ENCODE measurements at places on chromosomes 5 and 9.

DNA sequence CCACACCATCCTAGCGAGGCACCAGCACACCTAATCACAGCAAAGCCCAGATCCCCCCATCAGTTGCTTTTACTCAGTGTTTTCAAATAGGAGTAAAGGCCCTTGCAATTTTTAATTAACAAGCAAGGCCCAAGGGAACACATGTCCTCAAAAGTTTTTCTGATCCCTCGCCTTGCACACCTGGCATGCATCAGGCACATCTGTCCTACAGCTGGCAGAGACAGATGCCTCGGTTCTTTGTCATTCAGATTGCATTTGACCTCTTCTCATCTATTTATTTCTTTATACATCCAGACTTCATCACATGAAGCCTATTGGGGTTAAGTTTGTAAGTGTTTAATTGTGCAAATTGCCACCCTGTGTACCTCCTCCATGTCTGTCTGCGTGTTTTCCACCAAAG lies 241.4 kb downstream of the MARCHF11 start:
- no peak for DNase-seq

GRCh38 chr9:133917375-133917774 lies 74.7 kb downstream of the VAV2 start:
- DNase-seq: no peak

DNA sequence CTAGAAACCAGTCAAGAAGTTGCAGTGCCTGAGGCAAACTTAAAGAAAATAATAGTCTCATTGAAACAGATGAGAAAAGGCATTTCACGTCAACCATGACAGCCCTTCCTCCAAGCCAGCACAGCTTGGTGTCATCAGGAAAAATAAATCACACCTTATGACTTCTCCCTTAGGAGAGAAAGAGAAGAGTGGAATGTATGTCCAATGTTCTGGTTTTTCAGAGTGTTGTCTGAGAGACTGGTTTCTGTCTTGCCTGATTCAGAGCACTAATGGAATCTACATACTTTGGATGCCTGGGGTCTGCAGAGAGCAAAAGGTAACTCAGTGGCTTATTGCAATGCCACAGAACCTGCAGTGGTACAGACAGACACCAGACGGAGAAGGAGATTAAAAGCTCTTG lies 105.5 kb upstream of the PDE4D start:
- no peak for DNase-seq

GRCh38 chr5:34698109-34698419 lies 41.9 kb downstream of the RAI14 start:
- no peak for DNase-seq

GRCh38 chr5:36605241-36605640 lies 1.2 kb upstream of the SLC1A3 start:
- no peak for DNase-seq

GRCh38 chr9:107750741-107751566 lies 261.4 kb upstream of the KLF4 start:
- DNase-seq: peak; percentile 85

GRCh38 chr5:58317009-58317408 lies 142.9 kb downstream of the PLK2 start:
- DNase-seq: no peak

- DNase-seq: no peak
Measured at GRCh38 chr5:149387982-149388381, 8.9 kb upstream of the IL17B start.

GRCh38 chr5:23629396-23629795 lies 122.0 kb downstream of the PRDM9 start:
- DNase-seq: no peak

GRCh38 chr9:134458207-134459108 lies 132.2 kb downstream of the RXRA start:
- no peak for DNase-seq

GRCh38 chr9:7432989-7433388 lies 366.6 kb downstream of the DMAC1 start:
- DNase-seq: no peak

DNA sequence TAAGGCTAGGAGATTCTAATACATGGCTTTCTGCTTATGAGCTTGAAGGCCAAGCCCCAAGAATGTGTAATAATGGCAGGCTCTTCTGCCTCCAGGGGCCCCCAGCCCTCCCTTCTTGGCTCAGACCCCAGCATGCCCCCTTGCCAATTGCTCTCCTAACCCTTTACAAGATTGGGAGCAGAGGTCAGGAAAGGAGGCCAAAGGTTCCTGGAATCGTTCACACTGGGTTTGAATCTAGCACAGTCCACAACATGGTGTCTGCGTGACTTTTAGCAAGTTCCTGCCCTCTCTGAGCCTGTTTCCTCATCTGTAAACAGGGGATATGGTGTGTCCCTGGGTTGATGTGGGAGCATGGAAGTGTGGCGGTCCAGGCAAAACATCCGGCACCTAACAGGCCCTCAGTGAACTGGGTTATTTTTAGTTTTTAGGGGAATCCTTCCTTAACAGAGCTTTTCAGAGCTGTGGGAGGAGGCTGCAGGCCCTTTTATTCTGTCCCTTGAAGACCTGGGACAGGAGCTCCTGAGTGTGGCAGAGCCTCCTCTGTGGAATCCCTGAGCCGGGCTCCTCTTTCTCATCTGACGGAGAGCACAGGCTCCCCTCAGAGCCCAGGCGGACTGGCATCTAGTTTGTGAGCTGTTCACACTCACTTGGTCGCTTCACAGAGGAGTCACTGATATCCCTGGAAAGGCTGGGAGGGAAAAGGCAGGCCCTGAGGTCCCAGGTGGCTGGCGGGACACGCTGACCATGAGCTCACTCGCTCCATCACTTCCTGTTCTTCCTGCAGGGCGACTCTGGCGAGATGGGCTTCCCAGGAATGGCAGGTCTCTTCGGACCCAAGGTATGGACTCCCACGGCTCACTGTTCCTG lies 23.4 kb upstream of the ORM1 start:
- DNase-seq: no peak

- no peak for DNase-seq
Measured at GRCh38 chr5:147411359-147412319, 98.2 kb downstream of the DPYSL3 start.

GRCh38 chr5:90783460-90784333 lies 225.1 kb downstream of the ADGRV1 start:
- peak; percentile 17 for DNase-seq

- peak; percentile 49 for DNase-seq
Measured at GRCh38 chr5:172283020-172283861, at the start of gene UBTD2. Gene UBTD2 (minus strand): TSS chr5:172283764. CDS start chr5:172283665, 99 bp downstream.

DNA sequence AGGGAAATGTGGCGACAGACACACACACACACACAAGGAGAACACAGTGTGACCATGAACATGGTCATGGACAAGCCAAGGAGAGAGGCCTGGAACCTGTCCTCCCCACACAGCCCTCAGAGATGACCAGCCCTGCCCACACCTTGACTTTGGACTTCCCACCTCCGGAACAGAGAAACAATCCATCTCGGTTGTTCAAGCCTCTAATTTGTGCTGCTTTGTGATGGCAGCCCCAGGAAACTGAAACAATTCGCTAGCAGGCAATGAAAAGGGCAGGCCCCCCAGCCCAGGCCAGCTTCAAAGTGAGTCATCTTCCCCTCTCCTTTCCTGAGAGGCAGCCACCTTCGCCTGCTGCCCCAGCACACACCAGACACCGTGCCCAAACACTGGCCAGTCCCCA lies 47.7 kb downstream of the NSUN2 start:
- no peak for DNase-seq

- no peak for DNase-seq
Measured at GRCh38 chr5:135978212-135978631, 23.4 kb upstream of the LECT2 start.

DNA sequence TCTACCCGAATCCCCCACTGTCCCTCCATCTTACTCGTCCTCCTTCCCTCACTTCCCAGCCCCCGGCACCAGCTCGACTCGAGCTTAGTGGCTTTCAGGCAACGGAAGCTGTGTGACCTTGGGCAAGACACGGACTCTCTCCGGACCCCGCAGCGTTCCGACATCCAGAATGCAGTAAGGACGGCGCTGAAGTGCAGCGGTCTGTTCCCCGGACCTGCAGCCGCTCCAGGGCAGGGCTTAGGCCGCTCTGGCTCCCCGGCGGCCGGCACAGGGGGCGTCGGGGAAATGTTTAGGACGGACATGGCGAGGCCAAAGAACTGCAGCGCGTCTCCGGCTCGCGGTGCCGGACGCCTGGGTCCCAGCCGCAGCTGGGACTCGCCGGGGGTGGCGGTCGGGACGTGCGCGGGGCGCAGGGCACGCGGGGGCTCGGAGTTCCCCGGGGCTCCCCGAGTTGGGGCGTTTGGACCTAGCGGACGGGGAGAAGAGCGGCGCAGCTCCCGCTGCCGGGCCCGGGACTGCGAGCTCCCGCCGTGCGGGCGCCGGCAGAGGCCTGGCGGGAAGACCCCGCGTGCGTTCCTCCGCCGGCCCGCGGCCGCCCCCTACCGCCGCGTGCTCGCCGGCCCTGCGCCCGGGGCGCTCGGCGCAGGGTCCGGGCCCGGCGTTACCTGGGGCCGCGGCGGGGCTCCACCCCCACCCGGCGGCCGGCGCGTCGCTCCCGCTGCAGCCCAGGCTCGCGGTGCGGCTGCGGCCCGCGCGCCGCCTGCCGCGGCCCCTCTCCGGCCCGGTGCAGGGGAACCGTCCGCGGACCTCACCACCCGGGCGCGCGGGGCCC lies 5.6 kb upstream of the RNF44 start:
- DNase-seq: no peak

DNA sequence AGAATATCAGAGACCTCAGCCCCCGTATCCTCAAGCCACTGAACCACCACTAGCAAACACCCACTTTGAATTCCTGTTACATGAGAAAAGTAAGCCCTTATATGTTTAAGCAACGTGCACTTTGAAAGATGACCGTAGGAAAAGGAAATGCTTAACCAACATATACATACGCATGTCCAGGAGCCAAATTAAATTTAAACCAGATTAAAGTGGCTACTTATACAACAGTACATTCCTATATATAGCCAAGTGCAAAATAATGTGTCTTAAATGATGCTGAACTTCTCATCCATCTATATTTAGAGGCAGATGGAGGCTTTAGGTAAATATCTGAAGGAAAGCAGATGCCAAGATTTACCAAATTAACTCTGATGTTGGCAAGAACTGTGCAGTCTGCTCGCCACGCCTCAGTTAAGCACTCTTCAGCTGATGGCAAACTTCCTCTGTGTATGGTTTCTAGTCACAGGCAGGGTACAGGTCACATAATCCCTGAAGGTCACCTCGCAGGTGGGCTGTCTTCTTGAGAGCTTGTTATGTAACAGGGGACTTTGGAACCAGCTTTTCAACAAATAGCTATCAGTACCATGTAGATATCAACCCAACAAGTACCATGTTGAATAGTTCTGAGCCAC lies 8.6 kb downstream of the GCNT4 start:
- DNase-seq: no peak

DNA sequence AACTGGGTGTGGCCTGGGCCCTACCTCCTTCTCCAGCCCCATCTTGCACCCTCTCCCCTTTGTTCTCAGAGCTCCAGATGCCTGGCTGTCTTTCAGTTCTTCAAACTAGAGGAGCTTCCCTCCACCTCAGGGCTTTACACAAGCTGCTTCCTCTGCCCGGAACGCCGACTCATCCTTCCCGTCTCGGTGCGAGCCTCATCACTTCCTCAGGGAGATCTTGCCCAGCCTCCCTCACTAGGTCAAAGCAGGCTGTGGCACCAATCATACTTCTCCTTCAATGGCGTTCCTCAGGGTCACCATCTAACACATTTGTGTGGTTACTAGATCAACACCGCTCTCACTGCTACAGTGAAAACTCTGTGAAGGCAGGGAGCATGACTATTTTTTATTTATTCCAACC lies 56.2 kb upstream of the ZSWIM6 start:
- DNase-seq: peak; percentile 26

GRCh38 chr9:1495282-1496030 lies 445.3 kb downstream of the DMRT2 start:
- no peak for DNase-seq

Measured in RCC 7860 (cell line).